AG10803 (cell line): ENCODE measurements at places on chromosomes 6 and 20.

DNA sequence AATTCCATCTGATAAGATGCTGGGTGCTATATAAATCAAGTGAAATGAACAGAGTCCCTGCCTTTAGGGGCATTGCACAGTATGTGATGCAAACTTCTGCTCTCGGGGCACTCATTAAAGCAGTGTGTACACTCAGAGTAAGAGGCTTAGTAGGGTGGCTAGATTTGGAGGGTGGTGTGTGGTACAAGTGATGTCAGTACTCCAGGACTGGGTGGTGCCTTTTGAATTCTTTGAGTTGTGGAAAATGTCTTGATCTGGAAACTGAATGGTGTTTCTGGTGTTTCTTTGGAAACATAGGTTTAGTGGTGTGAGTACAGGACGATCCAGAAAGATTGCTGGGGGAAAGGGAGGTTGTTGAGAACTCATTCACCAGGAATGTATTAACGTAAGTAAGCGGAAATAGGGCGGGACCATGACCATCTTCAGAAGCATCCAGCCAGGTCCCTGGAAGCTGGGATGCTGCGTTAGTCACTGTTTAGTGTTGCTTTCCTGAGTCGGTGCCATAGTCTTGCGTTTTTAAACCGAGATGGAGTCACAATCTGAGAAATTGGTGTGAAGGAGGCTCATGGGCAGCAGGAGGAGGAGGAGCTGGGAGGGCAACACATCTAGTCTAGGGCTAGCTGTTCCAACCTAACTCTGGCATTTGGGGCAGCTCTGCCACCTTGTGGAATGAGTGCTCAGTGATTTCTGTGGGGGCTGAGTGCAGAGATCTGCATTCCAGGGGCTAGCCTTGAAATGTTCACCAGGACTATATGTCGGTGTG, 70.3 kb downstream of the SCAND1 start:
- DNase-seq, result peak; percentile 100

- DNase-seq, result peak; percentile 32
These were observed 240.1 kb upstream of the TBX18 start for GRCh38 chr6:85004361-85004995.

- DNase-seq, result no peak
These were observed 152.9 kb downstream of the SIM1 start for GRCh38 chr6:100311707-100312251.

GRCh38 chr6:36818756-36819155, 20.5 kb downstream of the CPNE5 start:
- no peak for DNase-seq

GRCh38 chr20:11329271-11329670, 588.4 kb upstream of the BTBD3 start:
- no peak for DNase-seq

GRCh38 chr6:128033156-128033555, 132.3 kb upstream of the THEMIS start:
- DNase-seq, result no peak

DNA sequence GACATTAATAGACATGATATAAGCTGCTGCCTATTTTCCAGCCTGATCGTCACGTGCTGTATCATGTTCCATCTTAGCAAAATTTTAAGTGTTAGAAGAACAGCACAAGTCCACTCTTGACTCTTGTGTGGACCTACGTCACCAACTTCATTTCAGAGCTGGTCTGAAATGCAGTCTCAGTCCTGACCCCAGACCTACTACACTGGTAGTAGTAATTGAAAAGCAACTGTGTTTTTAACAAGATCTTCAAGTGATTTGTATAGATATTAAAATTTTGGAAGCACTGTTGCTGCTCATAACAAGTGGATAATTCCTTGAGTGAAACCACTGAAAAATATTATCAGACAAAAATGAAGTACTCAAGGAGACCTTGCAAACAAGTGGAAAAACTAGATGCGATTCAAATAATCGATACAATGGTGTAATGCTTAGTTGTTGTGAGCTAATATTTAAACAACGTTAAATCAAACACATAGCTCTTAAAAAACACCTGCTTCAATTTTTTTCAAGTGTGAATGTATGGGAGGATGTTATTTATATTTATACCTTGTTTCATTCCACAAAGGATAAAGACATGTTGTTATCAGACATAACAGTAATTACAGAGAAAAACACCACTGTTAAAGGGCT, 110.9 kb upstream of the JAG1 start:
- no peak for DNase-seq

DNA sequence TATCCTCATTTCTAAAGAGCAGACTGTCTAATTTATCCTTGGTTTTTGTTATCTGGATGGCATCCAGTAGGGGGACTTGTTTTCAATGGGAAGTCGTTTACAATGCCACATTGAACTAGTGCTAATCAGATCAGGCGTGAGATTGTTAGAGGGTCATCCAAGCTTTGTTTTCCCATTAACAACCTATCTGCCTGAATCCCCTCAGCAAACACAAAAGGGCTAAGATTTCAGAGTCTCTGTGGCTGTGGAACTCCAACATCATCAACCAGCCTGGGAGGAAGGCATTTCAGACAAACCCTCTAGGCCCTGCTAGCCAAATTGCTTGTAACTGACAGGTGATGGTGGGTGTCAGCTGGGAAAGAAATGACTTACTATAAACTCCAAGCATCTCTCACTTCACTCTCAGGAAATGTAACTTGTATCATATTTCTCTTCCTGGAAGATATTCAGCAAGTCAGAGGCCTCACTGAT, 47.7 kb downstream of the COL19A1 start:
- DNase-seq, result no peak

GRCh38 chr20:63778034-63778752, 38.6 kb downstream of the SLC2A4RG start:
- DNase-seq, result no peak

GRCh38 chr6:154112181-154112809, 73.3 kb downstream of the OPRM1 start:
- DNase-seq, result no peak

- no peak for DNase-seq
These were observed 62.4 kb downstream of the PTCHD4 start for GRCh38 chr6:48048451-48049146.

DNA sequence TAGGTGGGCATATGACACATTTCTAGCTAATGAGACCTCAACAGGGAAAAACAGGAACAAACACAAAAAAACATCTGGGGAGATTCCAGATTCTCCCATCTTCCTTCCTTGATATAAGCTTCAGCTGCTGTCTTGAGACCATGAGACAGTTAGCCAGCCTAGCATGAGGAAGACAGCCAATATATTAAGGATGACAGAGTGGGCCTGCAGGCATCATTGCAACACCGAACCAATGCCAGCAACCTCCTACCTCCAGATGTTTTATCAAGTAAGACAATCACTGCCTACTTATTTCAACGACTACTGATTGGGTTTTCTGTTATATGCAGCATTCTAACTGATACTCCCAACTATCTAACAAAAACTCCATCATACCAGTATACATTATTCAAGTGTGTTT, 119.0 kb downstream of the ISM1 start:
- peak; percentile 48 for DNase-seq

- DNase-seq, result no peak
These were observed 328.4 kb downstream of the CDC5L start for GRCh38 chr6:44715925-44716324.

DNA sequence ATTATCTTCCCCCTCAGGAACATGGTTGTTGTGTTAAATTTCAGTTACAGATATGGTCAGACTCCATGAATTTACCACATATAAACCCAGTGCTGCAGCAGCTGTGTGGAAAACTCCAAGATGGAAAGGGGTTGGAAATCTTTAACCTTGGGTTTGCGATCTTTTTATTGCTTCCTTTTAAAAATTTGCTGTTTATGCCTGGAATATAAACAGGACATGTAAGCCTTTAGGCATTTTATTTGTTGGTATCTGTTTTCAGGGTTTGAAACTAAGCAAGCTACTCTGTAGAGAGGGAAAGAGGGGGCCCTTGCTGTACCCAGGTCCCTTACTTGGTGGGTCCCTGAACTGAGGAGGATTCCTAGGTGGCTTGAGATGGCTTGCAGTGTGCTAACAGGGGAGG, 778 bp downstream of the PKIG start:
- DNase-seq, result no peak

GRCh38 chr20:31596831-31597480, 8.1 kb upstream of the ID1 start:
- DNase-seq, result no peak

DNA sequence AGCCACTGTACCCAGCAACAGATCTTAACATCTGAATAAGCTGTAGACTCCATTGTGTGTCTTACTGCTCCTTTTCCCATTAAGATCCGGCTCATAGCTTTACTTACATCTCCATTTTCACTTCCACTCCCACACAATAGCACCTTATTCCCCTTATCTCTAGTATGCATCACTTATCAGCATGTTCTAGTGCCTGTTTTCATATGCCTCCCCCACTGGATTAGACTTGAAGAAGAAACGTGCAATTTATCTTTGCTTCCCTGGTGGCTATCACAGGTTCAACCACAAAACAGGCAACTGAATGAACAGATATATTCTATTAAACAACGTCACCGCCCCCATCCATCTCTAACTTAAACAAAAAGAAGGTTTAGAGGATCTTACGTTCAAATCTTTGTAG, 12.1 kb downstream of the SSR1 start:
- no peak for DNase-seq

DNA sequence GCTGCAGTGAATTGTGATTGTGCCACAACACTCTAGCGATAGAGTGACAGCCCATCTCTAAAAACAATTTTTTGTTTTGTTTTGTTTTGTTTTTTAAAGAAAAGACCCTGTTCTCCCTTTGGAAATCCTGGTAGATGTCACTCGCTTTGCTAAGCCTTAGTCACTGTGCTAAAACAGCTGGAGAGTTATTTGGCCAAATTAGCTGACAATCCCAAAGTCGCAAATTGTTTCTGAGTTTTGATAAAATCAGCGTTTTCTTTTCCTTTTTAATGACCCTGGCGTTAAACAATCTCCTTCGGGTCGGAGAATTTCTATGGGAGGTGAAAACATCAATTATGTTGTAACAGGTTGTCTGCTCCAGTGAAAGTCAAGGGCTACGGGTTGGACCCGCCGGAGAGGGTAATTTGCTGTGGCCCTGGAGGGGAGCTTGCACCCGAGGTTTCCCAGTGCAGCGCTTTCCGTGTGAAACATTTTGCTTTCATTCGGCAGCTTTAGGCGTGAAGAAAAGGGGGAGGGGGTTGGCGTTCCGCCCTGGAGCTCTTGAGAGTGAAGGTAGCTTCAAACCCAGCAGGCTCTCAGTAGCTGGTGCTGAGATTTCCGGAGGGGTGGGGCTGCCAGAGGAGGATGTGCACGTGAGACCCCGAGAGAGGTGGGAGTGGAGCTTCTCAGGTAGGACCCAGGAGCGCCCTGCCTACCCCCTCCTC, 296.6 kb downstream of the PHACTR1 start:
- no peak for DNase-seq

DNA sequence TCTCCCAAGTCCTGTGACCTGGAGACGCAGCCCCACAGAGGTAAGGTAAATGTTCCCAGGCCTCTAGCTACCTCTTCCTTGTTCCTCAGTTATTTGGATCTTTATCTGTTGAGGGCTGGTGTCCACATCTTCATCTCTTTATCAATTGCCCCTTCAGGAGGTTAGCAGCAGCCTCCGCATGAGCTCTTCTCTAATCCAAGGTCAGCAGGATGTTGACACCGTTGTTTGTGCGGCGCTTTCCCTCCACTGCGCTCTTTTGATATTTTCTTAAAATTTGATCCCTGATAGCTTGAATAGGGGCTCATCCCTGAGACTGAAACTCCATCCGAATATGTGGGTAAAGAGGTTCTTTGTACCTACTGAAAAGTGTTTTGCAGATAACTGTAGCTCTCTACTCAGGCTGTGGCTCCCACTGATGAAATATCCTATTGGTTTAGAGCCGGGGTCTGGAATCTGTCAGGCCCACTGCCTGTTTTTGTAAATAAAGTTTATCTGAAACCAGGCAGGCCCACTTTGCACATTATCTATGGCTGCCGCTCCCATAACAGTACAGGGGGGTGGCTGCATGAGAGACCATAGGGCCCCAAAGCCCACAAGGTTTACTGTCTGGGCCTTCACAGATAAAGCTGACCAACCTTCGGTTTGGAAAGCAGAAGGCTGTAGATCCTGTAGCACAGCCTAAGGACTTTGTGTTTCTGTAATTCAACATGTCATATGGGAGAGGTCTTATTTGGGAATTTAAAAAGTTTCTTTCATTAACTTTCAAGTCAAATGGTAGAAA, 362.6 kb downstream of the QKI start:
- no peak for DNase-seq

- DNase-seq, result no peak
These were observed 5.5 kb upstream of the ABCC10 start for GRCh38 chr6:43421831-43422230.

DNA sequence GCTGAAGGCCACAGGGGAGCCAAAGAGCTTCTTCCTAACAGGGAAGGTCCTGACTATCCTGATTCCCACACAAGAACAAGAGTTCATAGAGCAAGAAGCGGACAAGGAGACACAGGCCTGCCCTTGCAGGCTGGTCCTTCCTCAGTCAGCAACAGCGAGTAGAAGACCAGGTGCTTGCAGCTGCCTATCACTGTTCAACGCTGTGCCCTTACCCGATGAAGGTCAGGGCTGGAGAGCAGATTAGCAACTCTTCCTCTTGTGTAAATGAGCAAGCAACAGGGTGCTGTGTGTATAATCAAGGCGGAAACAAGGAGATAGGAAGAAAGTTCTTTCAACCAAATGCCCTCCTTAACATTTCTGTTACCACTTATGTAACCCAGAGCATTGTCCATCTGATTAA, 115.3 kb upstream of the SPACA1 start:
- no peak for DNase-seq

GRCh38 chr6:5303682-5304081, 42.4 kb downstream of the FARS2 start:
- DNase-seq, result no peak

DNA sequence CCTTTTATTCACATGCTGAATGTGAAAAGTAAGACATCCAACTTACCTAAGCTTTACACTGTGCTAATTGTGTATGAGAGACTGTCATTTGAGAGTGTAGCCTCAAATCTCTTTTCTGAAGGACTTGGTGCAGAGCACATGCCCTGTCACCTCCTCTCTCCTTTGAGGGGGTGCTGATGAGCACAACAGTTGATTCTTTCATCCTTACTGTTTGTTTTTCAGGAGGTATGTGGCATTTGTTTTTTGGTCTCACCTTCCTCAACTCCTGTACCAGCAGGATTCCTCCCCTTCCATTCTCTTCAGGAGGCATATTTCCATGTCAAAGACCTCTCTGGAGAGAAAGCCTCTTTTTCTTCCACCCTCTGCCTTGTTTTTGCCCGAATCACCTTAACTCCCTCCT, 252.6 kb upstream of the CITED2 start:
- no peak for DNase-seq
